Jurkat, Clone E6-1 (cell line): ENCODE measurements at places on chromosomes 4 and X.

DNA sequence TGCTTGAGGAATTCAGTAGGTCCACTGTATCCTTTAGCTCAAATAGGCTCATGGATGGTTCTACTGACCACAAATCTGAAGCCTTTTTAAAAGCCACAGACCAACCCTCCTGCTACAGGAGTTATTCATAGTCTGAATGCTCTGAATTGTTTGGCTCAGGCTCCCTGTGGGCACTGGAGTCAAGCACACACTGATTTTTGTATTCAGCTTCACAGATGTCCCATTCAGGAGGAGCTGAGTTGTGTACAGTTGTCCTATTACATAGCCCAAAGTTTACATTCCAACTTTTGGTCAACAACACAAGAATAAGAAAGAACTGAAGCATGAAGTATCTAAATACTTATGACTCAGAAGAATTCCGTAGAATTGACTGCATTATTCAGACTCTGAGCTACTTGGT, 243.9 kb downstream of the UNC5C start:
- DNase-seq = no peak

DNA sequence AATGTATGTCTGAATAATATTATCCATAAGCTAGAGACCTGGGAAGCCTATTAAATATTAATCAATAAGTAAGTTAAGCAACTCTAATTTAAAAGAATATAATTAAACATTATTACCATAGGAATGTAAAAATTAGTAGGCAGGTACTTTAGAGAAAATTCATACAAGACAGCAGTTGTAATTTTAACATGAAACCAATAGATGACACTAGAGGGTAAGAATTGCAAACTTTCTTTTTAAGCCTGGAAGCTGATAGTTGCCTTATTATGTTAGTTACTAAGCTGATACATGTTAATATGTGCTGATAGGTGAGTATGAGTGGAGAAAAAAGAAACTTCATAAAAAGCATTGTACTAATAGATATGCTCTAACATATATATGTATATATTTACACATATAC, 1157.4 kb downstream of the FAM133A start:
- DNase-seq = peak; percentile 5

DNA sequence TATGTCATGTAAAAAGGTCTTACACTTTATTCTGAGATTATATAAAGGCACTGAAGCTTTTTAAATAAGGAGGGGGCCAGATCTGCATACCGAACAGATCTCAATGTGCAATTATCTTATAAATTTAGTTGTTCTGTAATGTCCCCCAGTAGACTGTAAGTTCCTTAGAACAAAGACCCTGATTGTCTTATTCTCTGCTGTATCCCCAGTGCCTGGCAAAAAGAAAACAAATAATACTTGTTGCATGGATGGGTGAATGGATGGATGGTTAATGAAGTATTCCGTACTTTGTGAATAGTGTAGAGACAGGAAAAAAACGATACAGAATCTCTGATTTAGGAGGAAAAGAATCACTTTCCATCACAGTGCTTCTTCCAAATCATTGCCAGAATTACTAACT, 141.5 kb downstream of the CHM start:
- no peak for DNase-seq

DNA sequence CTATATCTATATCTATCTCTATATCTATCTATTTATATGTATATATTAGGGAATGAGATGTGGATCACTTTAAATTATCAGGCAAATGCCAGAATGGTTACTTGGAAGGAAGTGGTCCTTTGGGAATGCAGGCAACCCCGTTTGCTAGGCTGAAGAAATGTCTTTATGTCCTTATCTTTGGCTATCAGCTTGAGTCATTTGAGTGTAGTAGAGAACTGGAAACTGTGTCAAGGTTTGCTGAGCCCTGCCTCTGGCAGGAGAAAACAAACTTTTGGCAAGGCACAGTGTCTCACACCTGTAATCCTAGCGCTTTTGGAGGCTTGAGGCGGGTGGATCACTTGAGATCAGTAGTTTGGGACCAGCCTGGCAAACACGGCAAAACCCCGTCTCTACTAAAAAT, 167.3 kb downstream of the ACTRT1 start:
- no peak for DNase-seq

- DNase-seq = no peak
Observed at GRCh38 chr4:70508801-70509200, 9.6 kb upstream of the AMTN start.
